ENCODE measurements at places on chromosomes 4 and X.

- DNase-seq = no peak
These were observed 38.9 kb upstream of the BCLAF3 start for GRCh38 chrX:20029728-20030127.

GRCh38 chrX:104135677-104136076 lies 21.1 kb downstream of the SLC25A53 start:
- no peak for DNase-seq

- no peak for DNase-seq
These were observed 16.4 kb downstream of the INTS6L start for GRCh38 chrX:135536877-135537276.

GRCh38 chr4:38867478-38868058 lies at the start of gene FAM114A1:
TSS of gene FAM114A1 (plus strand) at chr4:38867806. CDS start at chr4:38878079, 10,273 bp downstream.
- DNase-seq = no peak

GRCh38 chrX:9906919-9907318 lies 60.2 kb upstream of the CLDN34 start:
- no peak for DNase-seq

DNA sequence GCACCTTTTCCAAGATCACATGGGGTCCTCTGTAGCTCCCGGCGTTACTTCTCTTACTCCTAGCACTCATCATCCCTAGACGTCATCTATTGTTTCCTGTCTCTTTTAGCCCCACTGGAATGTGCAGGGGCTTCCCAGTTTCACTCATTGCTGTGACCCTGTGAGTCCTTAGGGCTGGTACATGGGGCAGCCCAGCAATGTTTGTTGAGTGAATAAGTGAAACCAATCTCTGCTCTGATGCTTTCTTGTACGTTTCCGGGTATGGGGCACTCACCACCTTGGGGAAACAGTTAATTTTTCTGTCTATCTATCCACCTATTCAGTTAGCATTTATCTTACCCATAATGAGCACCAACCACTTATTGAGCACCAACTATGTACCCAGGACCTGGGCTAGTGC lies 16.1 kb downstream of the MSX1 start:
- no peak for DNase-seq

DNA sequence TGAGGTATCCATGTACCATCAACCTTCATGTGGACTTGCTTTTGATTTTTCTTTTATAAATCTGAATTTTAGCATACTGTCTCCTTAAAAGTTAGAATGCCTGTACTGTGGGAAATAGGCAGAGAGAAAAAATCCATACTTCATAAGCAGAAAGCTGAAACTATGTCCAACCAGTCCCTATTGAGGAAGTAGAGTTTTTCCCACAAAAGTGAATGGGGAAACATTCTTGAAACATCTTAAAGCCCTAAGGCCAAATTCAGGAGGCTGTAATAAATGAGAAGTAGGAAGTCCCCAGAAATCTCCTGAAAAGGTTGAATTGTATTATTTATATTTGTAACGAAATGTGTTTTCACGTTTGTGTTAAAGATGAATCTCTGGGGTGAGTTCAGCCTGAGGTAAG lies 56.3 kb downstream of the ENOX2 start:
- DNase-seq = no peak

DNA sequence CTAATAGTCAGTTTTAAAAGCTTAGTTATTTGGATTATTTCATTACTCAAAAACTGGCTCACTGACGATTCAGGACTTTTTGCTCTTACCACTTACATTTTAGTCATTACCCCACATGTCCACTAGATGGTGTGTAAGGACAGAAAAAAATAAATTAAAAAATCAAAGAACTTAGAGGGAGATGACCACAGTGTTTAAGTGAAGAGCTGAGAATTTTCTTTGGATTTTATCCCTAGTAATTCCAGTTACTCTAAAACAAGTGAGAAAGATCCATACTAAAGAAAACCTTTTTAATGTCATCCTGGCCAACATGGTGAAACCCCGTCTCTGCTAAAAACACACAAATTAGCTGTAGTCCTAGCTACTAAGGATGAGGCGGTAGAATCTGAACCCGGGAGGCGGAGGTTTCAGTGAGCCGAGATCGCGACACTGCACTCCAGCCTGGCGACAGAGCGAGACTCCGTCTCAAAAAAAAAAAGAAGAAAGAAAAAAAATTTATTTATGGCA lies 26.4 kb upstream of the TMPRSS11B start:
- no peak for DNase-seq
